Stimulated activated CD4-positive, alpha-beta T cell treated with anti-CD3 and anti-CD28 coated beads, TNF-alpha, amount 100 ng/mL, for 1 hour (primary cell): ENCODE measurements at places on chromosomes 3 and 15.
A peak's percentile ranks its signal among the peaks of the same experiment; 100 is the strongest.

- DNase-seq = no peak
These were observed 333.8 kb downstream of the PDCD6IP start for GRCh38 chr3:34132069-34132692.

DNA sequence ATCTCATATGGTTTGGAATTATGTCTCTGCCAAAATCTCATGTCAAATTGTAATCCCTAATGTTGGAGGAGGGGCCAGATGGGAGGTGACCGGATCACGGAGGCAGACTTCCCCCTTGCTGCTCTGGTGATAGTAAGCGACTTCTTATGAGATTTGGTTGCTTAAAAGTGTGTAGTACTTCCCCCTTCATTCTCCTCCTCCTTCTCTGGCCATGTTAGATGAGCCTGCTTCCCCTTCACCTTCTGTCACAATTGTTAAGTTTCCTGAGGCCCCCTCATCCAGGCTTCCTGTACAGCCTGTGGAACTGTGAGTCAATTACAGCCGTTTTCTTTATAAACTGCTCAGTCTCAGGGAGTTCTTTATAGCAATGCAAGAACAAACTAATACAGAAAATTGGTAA is 51.1 kb downstream of the NEDD4 start:
- DNase-seq = no peak

GRCh38 chr3:5012367-5012766 is 33.1 kb downstream of the BHLHE40 start:
- no peak for DNase-seq

DNA sequence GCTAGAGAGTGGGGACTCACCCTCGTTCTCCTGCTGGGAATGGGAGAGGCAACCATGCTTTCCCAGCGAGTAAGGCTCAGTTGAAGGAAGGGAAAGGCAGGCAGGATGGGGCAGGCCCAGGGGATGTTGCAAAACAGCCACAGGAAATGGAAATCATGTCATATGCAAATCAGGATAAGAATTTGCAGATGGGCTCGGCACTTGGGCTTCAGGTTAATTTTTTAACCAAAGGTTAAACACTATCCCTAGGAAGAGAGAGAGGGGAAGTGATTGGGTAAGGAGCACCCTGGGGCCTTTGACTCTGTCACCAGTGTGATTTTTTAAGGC is 14.6 kb upstream of the PLA2G4E start:
- DNase-seq = no peak

DNA sequence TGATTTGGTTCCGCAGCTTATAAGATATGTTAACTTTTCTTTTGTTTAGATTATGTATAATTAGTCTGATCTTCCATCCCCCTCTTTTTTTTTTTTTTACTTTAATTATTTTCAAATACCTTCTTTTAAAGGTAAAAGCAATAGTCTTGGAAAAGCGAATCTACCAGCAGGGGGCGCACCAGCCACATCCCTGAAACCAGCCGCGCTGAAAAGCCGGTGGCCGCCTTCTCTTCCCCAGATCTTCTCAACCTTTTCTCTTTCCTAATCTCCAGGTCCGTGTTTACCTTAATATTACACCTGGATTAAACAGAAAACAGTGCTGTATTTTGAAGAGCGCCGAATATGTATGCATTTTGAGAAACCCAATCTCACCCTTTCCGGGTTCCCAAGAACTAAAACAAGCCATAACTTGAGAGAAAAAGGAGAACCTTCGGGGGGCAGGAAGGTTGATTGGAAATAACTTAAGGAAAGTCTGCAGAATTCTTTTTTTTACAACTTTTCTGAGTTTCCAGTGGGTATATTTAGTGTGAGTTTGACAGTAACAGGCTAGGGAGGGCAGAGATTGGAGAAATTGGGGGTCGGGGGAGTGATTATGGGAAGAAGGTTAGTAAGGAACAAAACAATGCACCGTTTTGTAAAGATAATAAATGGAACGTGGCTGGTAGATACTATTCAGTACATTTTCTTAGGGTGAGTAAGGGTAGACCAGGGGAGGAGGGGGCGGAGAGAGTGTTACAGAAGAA is 2.0 kb upstream of the SOX2 start:
- DNase-seq = peak; percentile 53

- DNase-seq = no peak
These were observed 36.8 kb upstream of the DHX36 start for GRCh38 chr3:154361099-154361498.

- DNase-seq = no peak
These were observed 83.9 kb downstream of the ZIC1 start for GRCh38 chr3:147493065-147493464.

GRCh38 chr3:127951276-127951675 is 36.2 kb downstream of the KBTBD12 start:
- no peak for DNase-seq

DNA sequence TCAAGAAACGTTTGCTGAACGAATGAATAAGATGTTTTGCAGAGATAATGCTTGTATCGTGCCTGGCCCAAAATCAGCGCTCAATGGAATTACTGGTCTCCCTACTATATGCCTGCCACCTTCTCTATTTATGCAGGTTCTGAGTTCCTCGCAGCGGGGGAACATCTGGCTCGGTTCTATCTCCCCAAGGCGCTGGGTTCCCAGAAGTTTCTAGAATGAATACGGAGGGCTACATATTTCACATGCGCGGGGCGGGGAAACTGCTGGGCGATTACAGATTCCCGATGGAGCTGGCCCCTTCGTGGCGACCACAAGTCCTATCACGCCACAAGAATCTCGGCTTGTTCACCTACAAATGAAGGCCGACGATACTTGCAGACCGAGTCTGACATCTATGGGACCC is 411 bp upstream of the EIF2B5 start:
- no peak for DNase-seq

DNA sequence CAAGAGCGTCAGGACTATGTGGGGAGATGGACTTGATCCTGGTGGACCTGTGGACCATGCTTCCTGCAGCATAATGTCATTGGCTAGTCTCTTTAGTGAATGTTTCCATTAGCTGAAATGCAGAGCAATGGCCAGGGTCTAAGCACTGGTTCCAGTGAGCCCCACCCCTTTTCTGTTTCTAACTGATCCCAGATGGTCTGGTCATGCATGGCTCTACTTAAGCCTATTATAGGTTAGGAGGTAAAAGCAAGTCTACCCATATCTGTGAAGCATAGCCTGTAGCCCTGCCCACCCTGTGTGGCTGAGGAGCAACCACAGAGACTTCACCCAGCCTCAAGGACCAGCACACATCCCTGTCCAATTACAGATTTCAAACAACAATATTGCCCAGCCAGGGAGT is 419.2 kb downstream of the ZNF385D start:
- DNase-seq = no peak

DNA sequence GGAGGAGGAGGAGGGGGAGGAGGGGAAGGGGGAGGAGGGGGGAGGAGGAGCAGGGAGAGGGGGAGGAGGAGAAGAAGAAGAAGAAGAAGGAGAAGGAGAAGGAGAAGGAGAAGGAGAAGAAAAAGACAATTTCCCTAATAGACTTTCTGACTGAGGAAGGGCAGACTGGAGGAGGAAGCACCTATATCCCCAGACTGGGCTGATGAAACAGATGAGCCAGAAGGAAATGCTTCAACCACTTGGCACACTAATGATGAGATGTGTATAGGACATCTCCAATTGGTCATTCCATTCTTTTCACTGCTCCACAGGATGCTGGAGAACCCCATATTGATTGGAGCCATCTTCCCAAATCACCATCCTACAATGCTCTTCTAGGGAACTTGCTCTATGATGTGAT is 69.9 kb downstream of the LYZL4 start:
- DNase-seq = no peak

DNA sequence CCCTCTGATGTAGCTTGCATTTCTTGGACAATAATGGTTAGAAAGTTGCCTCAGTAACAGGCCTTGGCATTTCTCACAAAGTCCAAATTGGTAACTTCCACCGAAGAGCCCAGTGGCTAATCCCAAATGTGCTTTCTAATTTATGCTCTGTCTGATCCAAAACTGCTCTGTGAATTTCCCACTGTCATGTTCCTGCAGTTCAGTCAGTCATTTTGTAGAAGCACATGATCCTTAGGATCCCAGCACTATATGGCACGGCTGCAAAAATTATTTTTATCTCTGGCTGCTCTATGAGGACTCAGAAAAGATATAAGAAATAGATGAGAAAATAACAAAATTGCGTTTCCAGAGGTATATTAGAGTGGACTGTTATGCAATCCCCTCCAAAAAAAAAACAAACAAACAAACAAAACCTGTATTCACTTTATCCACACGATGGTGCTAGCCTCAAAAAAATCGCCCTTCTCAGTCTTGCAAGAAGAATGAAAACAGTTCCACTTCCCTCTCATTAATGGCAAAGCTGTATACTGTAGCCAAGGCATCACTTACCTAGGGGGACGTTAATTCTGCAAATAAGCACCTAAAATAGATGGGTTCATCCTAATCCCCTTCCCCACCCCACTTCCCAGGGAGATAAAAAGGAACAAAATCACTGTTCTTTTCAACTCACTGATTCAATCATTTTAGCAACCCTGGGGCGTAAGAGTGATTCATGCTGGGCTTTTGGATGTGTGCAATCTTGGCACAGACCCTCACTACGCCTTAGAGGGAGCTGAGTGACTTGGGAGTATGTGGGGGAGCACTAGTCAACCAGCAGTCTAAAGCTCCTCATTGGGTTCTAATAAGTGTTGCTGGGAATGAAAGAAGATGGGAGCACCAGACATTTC is 61.3 kb downstream of the TMCO5A start:
- no peak for DNase-seq

- no peak for DNase-seq
These were observed 1.8 kb downstream of the GASK1A start for GRCh38 chr3:42980909-42981308.

GRCh38 chr15:75054172-75054897 is 30.9 kb downstream of the PPCDC start:
- DNase-seq = no peak

DNA sequence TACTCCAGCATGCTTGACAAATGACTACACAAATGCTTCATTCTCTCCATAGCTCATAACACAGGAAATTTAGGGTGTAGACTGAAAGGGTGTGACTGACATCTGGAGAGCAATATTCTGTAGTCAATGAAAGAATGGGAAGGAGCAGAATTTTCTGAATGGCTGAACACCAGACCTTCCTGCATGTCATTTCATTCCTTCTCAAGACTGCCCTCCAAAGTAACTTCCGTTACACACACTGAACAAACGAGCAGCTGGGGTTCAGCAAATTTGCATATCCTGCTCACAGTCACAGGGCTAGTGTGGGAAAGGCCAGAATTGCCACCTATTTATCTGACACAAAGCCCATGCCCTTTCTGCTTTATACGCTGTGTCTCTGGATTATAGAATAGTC is 325.0 kb upstream of the CFAP20DC start:
- DNase-seq = no peak

- no peak for DNase-seq
These were observed 9.9 kb downstream of the TBC1D2B start for GRCh38 chr15:78067328-78068228.

DNA sequence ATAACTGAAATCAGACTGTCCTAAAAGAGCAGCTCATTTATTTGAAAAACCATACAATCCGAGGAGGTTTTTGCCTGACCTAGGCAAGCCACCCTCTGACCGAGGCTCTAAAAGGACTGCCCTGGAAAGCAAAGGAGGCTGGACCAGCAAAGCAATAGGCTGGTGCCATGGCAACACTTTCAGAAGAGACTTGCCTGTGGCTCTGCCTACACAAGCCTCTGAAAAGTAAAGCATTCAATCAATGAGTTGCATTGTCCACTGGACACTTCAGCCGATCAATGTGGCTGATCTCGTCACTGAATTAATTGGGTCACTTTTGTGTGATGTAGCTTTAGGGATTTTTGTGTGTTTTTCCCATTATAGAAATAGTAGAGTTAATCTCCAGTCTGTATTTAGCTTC is 99.1 kb upstream of the SEMA6D start:
- no peak for DNase-seq

- no peak for DNase-seq
These were observed 1005.2 kb upstream of the CADM2 start for GRCh38 chr3:83953417-83954089.

- DNase-seq = no peak
These were observed 976 bp upstream of the ARGFX start for GRCh38 chr3:121566773-121567172.

DNA sequence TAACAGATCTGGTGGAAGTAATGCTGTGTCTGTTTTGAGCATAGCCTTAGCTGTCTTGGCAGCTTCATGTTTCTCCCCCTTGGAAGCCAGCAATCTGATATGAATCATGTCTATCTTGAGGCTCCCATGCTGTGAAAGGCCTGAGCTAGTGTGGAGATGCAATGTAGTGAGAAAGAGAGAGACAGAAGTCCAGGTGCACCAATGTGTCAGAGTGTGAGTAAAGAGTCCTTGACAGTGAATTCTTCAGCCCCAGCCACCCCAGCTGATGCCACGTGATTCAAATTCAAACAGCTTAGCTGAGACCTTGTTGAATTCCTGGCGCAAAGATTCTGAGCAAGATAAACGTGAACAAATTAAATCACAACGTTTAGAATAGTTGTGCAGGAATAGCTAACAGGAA is 704.2 kb downstream of the EDEM1 start:
- DNase-seq = no peak

- no peak for DNase-seq
These were observed 767 bp upstream of the GATA2 start for GRCh38 chr3:128493570-128494366.

GRCh38 chr3:182973047-182973446 is 7.3 kb downstream of the DCUN1D1 start:
- DNase-seq = no peak

DNA sequence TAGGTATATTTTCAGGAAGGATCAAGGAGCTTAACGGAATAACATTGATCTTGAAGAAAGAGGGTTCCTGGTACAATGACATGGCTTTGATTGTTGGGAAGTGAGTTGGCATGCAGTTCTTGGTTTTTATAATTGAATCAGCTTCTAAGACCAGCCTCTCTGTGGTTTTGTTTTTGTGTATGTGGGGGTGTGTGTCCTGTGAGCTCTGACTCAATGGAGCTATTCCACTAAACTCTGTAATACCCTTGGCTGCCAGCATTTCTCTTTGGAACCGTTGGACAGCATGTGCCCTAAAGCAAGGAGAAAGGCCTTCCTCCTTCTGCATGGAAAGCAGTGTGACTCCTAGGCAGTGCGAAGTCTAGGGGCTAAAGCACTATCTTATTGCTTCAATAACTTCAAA is 124.8 kb downstream of the EDEM1 start:
- no peak for DNase-seq

- no peak for DNase-seq
These were observed 9.9 kb upstream of the TFDP2 start for GRCh38 chr3:142159083-142159740.

- DNase-seq = no peak
These were observed 420.5 kb upstream of the WNT5A start for GRCh38 chr3:55907616-55908015.

- no peak for DNase-seq
These were observed 6.5 kb downstream of the PDCD10 start for GRCh38 chr3:167728176-167728575.
